ENCODE measurements at places on chromosomes 11 and 22. TPM values are rescaled to one million over a fixed set of nuclear protein-coding genes. Genes with fewer than 3 reads are reported as not detected.

The OR51B2 gene
- total RNA-seq: not detected

DNA sequence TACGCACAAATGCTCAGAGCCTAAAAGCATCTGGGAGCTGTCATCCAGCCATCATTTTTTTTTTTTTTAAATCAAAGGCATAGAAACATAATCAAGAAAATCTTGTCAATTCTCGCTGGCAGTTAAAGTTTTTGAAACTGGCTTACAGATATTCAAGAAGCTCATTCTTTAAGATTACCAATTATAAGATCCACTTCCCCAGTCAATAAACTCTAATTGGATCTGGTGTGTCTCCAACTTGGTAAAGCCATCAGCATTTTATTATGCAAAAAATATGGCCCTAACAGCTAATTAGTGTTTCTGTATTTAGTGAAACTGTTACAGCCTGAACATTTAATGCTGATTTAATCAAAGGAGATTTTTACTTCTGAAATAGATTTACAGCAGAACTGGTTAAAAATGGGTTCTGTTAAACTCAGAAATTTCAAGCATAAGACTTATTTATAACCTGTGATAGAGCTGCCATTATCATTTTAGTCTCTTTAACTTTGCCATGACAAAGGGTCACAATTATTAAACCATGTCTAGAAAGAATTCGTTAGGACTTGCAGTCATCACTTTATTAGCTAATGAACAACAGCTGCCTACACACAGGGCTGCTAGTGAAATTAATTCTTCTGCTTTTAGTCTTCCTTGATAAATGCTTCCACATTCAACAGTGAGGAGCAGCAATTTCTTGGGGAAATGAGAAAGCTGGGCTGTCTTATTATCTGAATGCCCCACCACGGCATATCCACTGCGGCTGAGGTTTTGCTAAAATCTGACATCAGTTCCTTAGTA, 176.4 kb upstream of the PITPNB start:
- no peak for DNase-seq

DNA sequence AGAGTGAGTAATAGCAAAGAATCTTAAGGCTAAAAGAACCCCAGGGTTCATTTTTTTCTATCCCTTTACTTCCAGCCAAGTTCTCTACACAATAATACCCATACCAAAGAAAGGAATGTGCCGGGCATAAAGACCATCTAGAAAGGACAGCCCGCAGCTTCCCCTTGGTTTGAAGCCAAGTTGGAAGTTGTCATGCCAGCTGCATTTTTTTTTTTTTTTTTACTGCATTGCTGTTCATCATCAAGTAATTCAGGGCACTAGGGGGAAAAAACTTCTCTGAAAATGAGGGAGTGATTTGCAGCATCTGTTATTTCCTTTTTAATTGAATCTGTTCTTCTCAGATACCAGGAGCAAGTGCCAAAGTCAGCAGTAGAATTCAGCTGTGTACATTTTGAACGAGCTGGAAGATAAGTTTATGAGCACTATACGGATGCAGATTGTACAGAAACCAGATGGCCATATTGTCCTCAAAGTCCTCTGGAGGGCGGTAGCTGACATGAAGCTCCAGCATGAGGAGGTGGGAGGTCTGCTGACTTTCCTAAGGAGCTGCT, 56.4 kb downstream of the UBASH3B start:
- no peak for DNase-seq

The CCDC15 gene
- total RNA-seq: 6.7 TPM

DNA sequence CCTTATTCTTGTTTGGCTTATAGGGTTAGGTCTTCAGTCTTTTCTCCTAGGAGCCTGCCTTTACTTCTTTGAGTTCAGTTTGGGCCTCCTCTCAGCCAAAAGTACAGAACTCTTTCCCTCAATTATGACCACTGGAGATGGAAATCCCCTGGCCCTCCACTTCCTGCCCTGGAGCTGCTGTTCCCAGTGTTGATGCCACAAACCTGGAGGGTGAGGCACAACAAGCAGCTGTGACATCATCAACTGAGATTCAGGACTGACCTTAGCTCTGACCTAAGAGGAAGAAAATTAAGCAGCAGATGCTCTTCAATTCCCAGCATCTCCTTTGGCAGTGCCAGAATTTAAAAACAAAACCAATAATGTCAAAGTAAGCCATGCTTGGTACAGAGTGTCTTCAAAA, 3.0 kb downstream of the ABTB2 start:
- no peak for DNase-seq

The SCUBE1 gene
- total RNA-seq: not detected

GRCh38 chr22:30348404-30348803, 8.3 kb downstream of the SF3A1 start:
- DNase-seq: no peak

DNA sequence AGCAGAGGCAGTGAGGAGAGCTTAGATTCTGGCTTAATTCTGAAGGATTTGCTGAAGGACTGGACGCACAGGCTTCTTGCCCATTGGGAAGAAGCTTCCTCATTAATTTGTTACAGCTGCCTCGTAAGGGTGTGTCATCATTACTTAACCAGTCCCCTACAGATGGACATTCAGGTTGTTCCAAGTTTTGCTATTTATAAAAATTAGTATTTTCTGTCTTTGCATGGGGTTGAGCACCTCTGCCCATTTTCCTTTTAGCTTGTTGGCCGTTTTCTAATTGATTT, 38.1 kb downstream of the CAPN1 start:
- no peak for DNase-seq

Measured in activated CD4-positive, alpha-beta T cell treated with anti-CD3 and anti-CD28 coated beads for 36 hours (primary cell).